ENCODE measurements at places on chromosomes 6 and 20. TPM values are rescaled to one million over a fixed set of nuclear protein-coding genes. Genes with fewer than 3 reads are reported as not detected.
A peak's percentile ranks its signal among the peaks of the same experiment; 100 is the strongest.

GRCh38 chr20:33744773-33745385 lies 13.1 kb downstream of the ZNF341 start:
- no peak overlapping the region for H3K4me3 ChIP-seq
- H3K27ac ChIP-seq = no peak overlapping the region
- no peaks in the 10 kb centered on the region for H3K4me1 ChIP-seq
- no peaks in the 10 kb centered on the region for H3K36me3 ChIP-seq
- DNase-seq = no peak
- H3K27me3 ChIP-seq = no peaks in the 10 kb centered on the region

DNA sequence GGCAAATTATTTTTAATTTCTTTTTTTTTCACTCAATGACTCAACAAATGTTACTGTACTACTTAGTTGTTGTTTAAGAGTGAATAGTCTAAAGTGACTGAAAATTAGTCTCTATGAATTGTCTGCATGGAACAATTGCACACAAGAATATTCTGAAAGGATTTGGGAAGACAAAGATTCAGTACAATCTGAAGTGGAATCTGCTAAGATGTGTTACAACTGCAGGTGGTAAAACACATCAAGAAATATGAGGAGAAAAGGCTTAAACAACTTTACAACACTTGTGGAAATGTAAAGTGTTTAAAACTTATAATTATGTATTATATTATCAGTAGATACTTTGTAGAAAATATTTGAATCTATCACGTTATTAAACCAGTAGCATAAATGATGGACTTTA lies 193.4 kb downstream of the WDR27 start:
- H3K4me3 ChIP-seq = no peak overlapping the region
- H3K4me1 ChIP-seq = no peaks in the 10 kb centered on the region
- no peaks in the 10 kb centered on the region for H3K36me3 ChIP-seq
- H3K27me3 ChIP-seq = no peaks in the 10 kb centered on the region
- no peak overlapping the region for H3K27ac ChIP-seq

GRCh38 chr6:166936079-166936787 lies 20.1 kb downstream of the RNASET2 start:
- 0 out of 2 replicates have a peak, but pooled peaks cover 2% of the 10 kb centered on the region for H3K36me3 ChIP-seq
- no peak overlapping the region for H3K27ac ChIP-seq
- DNase-seq = peak; percentile 88
- H3K4me3 ChIP-seq = no peak overlapping the region

Gene APCDD1L
- total RNA-seq = not detected

DNA sequence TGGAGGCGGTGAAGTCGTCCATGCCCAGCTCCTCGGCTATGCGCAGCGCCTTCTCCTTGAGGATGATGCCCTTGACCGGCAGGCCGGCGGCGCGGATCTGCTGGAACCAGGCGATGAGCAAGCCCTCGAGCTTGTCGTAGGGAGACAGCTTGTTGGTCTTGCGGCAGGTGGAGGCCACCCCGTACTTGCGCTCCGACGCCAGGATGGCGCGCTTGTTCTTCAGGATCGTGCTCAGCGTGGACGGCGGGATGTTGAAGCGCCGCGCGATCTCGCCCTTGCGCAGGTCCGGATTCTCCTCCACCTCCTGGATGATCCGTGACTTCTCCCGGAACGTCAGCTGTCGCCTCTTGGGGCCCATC lies 435 bp downstream of the CENPB start:
- H3K27ac ChIP-seq = no peak overlapping the region
- no peaks in the 10 kb centered on the region for H3K27me3 ChIP-seq
- no peak for DNase-seq
- no peaks in the 10 kb centered on the region for H3K36me3 ChIP-seq
- peak overlapping the region; percentile 49 for H3K4me3 ChIP-seq
- H3K4me1 ChIP-seq = no peaks in the 10 kb centered on the region

DNA sequence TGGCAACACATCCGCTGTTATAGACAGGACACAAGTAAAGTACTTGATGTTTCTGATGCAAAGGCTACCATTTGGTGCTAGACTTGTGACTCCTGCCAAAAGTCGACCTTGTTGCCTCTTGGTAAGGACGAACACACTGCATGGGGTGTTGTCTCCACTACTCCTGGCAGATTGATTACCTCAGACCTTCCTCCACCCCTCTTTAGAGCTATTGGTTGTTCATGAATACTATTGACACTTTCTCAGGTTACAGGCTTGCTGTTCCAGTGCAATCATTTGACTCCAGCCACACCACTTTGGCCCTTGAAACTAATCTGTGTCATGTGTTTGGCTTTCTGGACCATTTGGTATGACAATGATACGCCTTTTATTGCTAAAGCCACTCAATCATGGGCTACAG lies 62.3 kb downstream of the TRMT11 start:
- no peak for DNase-seq
- peaks cover 5% of the 10 kb centered on the region for H3K36me3 ChIP-seq
- H3K27me3 ChIP-seq = no peaks in the 10 kb centered on the region
- H3K4me3 ChIP-seq = no peak overlapping the region
- H3K4me1 ChIP-seq = no peaks in the 10 kb centered on the region

Gene PDYN
- not detected for total RNA-seq

GRCh38 chr20:49140834-49141233 lies 47.3 kb downstream of the STAU1 start:
- no peak overlapping the region for H3K27ac ChIP-seq
- peaks cover 37% of the 10 kb centered on the region for H3K36me3 ChIP-seq
- H3K4me1 ChIP-seq = no peaks in the 10 kb centered on the region

DNA sequence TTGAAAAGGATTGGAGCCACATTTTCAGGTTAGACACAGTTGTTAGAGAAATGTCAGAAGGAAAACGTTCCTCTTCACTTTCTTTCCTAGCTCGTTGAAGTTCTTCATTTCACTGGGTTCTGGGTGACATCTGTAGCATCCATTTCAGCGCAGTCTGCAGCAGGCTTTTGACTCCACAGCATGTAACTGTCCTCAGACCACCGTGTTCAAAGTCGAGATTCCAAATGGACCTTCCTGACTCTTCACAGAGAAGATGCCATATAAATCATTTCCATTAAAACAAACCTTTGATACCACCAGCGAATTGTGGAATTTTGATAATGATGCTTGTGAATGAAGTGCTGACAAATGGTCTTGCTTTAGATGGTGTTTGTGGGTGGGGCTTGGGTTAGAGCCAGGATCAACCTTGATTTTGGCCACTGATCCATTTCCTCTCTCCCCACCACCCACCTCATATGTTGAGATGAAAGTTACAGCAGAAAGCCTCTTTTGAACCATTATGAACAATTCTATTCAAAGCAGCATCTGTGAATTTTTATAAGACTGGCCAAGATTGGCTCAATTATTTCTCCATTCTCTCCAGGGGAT lies 185.3 kb upstream of the PREP start:
- H3K4me1 ChIP-seq = no peaks in the 10 kb centered on the region
- H3K27me3 ChIP-seq = no peaks in the 10 kb centered on the region
- H3K27ac ChIP-seq = no peak overlapping the region
- no peak for DNase-seq

DNA sequence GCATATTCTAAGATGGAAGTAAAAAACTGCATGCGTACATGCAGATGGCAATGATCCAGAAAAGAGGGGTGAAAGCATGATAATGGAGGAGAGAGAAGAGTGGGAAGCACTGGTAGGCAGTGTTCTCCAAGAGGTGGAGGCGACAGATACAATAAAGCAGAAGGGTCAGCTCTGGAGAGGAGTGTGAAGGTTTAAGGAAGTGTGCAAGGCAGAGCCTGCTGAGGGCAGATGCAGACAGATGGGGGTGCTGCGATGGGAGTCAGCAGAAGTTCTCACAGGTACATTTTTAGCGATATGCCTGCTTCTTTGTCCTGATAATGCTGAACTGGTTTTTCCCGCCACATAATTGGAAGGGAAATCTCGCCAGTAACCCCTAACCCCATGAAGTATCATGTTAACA lies 81.1 kb upstream of the C6orf118 start:
- no peak overlapping the region for H3K27ac ChIP-seq
- H3K36me3 ChIP-seq = peaks cover 9% of the 10 kb centered on the region
- H3K4me3 ChIP-seq = no peak overlapping the region
- no peaks in the 10 kb centered on the region for H3K4me1 ChIP-seq
- no peaks in the 10 kb centered on the region for H3K27me3 ChIP-seq
- no peak for DNase-seq

DNA sequence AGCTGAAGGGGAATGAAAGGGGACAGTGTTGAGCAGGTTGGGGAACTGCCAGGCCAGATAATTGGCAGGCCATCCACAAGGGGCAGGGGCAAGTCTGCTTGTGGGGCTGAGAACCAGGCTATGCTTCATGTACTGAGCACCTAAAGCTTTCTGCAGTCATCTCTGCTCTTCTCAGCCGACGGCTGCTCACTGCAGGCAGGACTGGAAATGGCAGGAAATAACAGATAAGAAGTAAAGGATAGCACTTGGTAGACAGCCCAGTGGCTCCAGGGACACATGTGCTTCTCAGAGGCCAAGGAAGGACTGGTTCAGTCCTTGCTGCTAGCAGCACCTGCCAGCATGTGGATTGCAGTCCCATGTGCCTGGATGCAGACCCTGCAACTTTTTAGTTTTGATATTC lies 89.8 kb downstream of the CD164 start:
- peaks cover 17% of the 10 kb centered on the region for H3K4me1 ChIP-seq
- H3K4me3 ChIP-seq = no peak overlapping the region
- no peak for DNase-seq
- no peaks in the 10 kb centered on the region for H3K27me3 ChIP-seq
- H3K36me3 ChIP-seq = no peaks in the 10 kb centered on the region

DNA sequence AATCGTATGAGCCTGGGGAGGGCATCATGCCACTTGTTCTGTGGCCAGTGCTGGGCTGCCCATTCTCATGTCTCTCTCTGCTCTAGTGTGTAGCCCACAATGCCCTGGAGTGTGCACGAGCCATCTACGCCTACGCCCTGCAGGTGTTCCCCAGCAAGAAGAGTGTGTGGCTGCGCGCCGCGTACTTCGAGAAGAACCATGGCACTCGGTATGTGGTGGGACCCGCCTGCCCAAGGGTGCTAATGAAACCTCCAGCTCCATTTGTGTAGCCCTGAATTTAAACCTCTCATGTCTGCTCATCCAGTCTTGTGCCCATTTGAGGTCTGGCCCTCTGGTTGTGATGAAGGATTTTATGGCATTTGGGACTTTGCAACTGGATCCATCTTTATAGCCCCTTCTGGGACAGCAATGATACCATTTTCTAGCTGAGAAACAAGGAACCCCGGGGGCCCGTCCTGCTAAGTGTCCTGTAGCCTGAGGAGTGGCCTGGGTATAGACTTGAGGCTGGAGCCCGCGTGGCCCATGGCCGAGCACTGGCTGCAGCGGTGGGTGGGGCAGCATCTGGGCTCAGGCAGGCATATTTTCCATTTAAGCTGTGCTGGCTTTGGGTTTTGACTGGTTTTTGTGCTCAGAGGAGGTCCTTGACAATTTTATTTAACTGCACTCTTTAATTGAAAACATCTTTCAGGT lies 13.2 kb upstream of the C20orf204 start:
- no peak for DNase-seq
- H3K4me1 ChIP-seq = no peaks in the 10 kb centered on the region
- no peaks in the 10 kb centered on the region for H3K27me3 ChIP-seq
- H3K36me3 ChIP-seq = peaks cover 93% of the 10 kb centered on the region

Gene FERMT1
- 5.7 TPM for total RNA-seq

Measured in SJCRH30 (cell line).